ENCODE measurements at places on chromosomes 4 and X.

DNA sequence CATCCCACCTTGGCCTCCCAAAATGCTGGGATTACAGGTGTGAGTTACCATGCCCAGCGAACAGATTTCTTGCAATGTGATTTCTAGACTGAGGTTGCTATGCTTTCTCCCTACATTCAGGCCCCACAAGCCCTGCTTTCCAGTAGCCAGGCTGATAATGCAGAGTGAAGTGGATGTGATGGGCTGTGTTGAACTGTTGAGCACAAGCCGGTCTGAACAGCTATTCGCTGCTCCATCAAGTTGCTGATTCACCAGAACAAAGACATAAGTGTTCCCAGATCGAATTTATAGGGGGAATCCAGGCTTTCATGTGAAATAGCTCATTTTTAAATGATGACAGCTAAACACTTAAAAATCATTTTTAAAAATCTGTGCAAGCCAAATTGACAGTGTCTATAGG lies 8.0 kb downstream of the NIPAL1 start:
- DNase-seq = no peak

- no peak for DNase-seq
Observed at GRCh38 chr4:140188975-140189374, 35.0 kb upstream of the MAML3 start.

DNA sequence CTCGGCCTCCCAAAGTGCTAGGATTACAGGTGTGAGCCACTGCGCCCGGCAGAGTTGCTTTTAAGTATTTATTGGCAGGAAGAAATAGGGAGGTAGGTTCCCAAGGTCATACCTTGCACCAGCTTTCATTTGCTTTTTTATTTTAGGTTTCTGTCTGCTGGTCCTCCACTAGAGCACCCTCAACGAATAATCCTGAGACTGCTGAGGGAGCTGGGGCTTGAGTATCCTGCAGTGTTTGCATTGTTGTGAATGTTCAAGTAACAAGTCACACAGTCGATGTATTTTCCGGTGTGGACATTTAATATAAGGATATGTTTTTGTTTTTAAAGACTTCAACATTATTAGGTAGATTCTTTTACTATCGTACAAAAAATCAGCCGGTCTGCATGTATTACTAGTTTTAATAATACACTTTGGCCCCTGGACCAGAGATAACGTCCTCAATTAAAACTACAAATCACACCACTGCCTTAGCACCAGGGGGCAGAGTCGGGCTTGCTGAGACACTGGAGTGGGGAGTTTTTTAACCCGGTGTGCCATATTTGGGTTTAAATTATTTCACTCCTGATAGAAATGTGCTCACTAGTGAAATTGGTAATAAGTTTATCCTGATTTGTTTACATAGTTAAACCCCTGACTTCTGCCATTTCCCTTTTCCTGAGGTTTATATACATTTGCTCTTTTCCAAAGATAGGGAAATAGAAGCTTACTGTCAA lies 11.6 kb downstream of the SMIM20 start:
- DNase-seq = no peak

- DNase-seq = no peak
Observed at GRCh38 chr4:165680821-165681220, 192.2 kb upstream of the TLL1 start.

- DNase-seq = no peak
Observed at GRCh38 chrX:10529344-10529743, 91.0 kb downstream of the MID1 start.

- DNase-seq = no peak
Observed at GRCh38 chr4:75769036-75769435, 44.7 kb downstream of the USO1 start.

- DNase-seq = no peak
Observed at GRCh38 chrX:39848900-39849299, 248.9 kb downstream of the BCOR start.

DNA sequence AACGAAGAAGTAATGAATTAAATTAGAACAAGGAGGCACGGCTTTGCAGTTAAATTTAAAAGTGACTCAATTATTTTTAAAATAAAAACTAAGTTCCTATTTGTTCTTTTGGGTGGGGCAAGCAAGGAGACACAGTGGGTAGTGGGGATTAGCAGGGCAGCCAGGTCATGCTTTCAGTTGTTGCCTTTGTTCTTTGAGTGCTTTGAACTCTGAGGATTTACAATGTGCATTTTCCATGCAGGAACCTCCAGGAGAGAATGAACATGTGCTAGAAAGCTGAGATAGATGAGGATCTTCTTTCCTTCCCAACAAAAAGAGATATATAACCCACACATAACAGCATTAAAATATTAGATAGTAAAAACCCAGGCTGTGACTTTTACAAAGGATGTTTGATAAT lies 420.4 kb upstream of the CTSO start:
- DNase-seq = no peak

GRCh38 chr4:58776627-58777026 lies 1666.4 kb upstream of the IGFBP7 start:
- no peak for DNase-seq

GRCh38 chr4:2062808-2063524 lies 3.8 kb downstream of the NAT8L start:
- DNase-seq = no peak

- DNase-seq = no peak
Observed at GRCh38 chr4:37641886-37642849, 44.0 kb downstream of the RELL1 start.

DNA sequence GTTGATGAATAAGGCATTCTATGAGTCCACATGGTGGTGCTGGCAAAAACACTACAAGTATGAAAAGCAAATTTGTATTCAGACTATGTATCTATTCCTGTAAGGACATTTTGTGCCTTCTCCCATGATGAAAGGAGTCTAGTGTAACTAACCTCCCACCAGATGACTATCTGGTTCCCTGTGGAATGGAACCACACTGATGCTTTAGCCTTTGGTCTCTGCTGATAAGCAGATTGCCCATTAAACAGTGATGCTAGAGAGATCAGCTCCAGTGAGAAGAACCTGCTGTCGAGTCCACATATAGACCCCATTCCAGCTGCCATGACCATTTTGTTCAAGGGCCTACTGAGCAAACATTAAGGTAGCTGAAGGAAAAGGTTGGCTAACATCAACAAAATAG lies 10.5 kb upstream of the THOC2 start:
- DNase-seq = no peak

GRCh38 chr4:128130621-128131020 lies 69.5 kb downstream of the LARP1B start:
- no peak for DNase-seq

GRCh38 chr4:14853176-14853943 lies 148.9 kb upstream of the CPEB2 start:
- DNase-seq = no peak

GRCh38 chr4:71553605-71554004 lies 214.8 kb downstream of the SLC4A4 start:
- no peak for DNase-seq

GRCh38 chr4:159498446-159499115 lies 395.7 kb downstream of the RAPGEF2 start:
- no peak for DNase-seq

GRCh38 chrX:101206471-101206870 lies 13.1 kb upstream of the DRP2 start:
- no peak for DNase-seq

DNA sequence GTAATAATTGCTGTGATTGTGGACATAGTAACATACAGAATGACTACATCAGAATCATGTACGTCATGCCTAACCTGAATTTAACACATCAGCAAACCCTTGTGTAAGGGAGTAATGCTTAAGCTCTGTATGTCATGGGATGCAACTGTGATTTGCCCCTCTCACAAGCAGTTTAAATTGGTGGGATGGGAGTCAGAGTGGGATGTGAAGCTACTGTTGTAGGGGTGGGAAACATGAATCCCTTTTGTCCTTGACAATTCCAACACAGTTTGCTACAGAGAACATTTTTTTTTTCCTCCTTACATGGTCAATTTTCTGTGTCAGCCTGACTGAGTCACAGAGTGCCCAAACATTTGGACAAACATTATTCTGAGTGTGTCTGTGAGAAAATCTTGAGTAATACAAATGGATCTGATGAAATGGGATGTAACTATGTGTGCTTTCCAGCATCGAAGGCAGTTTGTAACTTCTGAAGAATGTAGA lies 392.8 kb downstream of the GPM6A start:
- DNase-seq = no peak

- DNase-seq = no peak
Observed at GRCh38 chr4:41569961-41570360, 32.0 kb downstream of the LIMCH1 start.

DNA sequence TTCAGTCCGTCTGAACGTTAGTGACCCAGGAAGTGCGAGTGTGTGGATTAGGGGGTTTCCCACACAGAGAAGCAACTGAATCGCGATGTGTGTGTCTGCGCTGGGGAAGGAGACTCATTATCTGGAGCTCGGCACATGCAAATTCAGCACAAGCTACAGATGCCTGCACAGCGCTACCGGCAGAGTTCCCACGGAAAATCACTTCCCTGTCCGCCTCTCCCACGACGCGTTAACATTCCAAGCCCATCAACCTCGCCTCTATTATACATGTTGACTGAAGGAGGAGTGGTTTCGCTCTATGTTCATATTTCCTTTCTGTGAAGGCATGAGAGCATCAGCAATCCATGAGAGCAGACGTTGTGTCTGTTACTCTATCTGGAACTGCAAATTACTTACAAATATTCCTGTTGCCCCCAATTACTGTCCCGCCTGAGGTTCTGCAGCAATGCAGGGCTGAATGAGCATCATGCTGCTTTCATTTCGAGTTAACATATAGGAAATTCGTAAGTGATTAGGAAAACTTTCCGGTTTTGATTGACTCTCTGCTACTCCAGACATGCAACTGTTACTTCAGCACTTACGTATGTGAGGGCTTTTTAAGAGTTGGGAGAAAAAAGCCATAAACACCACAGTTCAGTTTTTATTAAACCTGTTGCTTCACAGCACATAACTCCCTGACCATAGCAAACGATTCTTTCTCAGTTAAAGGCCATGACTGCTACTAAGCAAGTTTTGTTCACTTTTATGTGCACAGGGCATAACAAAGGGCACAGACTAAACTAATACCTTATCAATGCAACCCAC lies 15.0 kb upstream of the MTNR1A start:
- DNase-seq = no peak

- DNase-seq = no peak
Observed at GRCh38 chrX:154516656-154517100, 646 bp upstream of the FAM3A start.
